CD8-positive, alpha-beta memory T cell (primary cell): ENCODE measurements at places on chromosomes 6 and 20.

- no peak for DNase-seq
Measured at GRCh38 chr6:147037881-147038280, 166.3 kb upstream of the STXBP5 start.

- no peak for DNase-seq
Measured at GRCh38 chr6:167208819-167209576, 51.2 kb upstream of the GPR31 start.

GRCh38 chr6:136411025-136411325, 121.3 kb upstream of the BCLAF1 start:
- DNase-seq = no peak

- no peak for DNase-seq
Measured at GRCh38 chr6:32082478-32082877, 26.7 kb downstream of the TNXB start.

DNA sequence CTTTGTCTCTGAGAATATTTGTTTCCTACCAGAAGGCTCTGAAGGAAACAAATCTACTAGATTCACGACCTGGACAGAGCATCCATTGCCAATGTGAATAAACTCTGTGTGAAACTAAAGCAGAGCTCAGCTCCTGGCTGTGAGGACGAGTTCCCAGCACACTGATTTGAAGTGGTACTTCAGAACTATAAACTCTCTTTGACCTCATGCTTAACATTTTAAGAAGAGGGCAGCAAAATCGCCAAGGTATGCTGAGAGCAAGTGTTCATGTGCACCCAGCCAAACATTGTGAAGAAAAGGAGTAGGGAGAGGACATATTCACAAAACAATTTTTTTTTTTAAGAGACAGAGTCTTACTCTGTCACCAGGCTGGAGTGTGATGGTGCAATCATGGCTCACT, 33.7 kb upstream of the ZNF133 start:
- no peak for DNase-seq

- DNase-seq = no peak
Measured at GRCh38 chr20:7596541-7596940, 343.7 kb downstream of the HAO1 start.

DNA sequence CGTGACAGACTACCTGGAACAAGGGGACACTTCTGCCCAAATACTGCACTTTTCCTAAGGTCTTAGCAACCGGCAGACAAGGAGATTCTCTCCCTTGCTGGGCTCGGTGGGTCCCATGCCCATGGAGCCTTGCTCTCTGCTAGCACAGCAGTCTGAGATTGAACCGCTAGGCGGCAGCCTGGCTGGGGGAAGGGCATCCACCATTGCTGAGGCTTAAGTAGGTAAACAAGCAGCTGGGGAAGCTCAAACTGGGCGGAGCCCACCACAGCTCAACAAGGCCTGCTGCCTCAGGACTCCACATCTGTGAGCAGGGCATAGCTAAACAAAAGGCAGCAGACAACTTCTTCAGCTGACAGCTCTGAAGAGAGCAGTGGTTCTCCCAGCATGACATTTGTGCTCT, 87.8 kb upstream of the ASCC3 start:
- DNase-seq = no peak

GRCh38 chr20:13341737-13342393, 120.8 kb downstream of the ISM1 start:
- DNase-seq = no peak

DNA sequence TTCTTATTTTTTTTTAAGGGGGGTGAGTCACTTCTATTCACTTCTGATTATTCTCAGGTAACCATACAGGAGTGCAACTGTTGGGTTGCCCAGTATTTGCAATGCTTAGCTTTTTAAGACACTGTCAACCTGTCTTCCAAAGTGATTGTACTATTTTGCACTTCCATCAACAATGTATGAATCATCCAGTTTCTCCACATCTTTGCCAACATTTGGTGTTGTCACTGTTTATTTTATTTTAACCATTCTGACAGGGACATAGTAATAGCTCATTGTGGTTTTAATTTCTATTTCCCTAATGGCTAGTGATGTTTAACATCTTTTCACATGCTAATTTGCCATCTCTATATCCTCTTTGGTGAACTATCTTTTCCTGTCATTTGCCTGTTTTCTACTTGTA, 1.4 kb upstream of the SLC13A3 start:
- DNase-seq = no peak

GRCh38 chr20:62664019-62664971, 22.0 kb downstream of the SLCO4A1 start:
- no peak for DNase-seq

DNA sequence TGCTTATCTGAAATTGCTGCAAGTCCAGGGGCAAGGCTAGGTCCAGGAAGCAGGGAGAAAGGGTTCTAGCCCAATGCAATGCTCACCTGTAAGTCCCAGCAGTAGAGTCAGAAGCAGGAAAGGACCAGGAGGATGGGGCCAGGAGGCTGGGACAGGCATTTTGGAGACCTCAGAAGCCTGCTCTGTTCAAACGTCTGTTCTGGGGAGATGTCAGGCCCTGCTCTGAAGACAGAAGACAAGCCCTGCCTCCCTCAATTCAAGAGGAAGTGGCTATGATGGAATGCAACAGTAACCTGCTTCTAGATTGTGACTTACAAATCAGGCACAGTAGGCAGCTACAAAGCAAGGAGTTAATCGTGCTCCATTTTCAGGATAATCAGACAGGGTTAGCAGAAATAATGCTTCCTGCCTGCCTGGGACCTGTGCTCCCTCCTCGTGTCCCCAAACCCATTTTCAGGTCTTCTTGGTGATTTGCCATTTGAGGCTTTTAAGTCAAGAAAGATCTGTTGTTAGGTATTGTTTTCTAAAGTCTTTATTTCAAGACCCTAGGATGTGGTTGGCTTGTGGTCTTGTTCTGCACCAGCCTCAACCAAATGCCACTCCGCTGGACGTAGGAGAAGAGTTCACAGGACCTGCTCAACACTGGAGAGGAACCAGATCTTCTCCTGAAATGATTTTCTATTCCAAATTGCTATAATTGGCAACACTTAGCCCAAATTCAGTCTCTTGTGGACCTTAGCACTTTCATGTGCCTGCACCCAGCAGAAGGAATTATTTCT, at the start of gene SIRPG:
TSS of gene SIRPG (minus strand) at position 224 of the 779 bp plus-strand sequence. CDS start at position 159, 65 bp downstream.
- no peak for DNase-seq

DNA sequence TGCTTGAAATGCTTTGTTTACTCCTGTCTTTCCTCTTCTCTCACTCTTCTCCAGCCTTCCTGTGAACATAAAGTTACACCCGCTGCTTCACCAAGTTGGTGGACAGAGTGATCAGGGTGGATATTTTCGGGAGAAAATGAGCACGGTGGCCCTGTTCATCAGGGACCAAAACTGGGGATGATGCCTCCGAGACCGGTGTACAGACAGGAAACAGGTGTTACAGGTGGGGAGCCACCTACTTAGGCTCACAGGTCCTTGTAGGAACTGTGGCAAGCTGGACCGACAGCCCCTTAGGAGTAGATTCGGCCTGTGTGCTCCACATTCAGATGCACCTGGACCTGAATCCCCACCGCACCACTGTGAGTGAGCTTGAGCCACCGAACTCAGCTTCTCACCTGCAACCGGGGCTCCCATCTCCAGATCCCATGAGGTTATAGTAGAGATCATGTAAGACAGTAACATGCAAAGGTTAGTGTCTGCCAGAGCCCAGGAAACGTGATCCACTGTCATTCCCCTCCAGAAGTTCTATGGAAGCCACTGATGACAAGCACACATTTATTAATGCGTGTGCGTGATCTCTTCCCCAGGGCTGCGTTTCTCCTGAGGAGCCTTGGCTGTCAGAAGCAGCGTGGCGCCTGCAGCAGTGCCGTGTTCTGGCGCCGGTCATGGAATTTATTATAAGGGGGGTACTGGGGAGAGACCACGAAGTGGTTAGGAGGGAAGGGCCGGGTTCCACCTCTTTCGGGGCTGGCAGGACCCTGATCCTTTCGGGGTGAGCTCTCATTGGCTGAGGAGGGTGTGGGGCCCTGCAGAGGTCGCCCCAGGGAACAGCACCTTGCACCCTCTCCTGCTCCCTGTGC, 94.2 kb downstream of the ERMARD start:
- DNase-seq = no peak

GRCh38 chr6:31272836-31273626, 1.1 kb upstream of the HLA-C start:
- DNase-seq = no peak

- DNase-seq = no peak
Measured at GRCh38 chr20:37925265-37926165, 22.6 kb downstream of the VSTM2L start.

- no peak for DNase-seq
Measured at GRCh38 chr6:138161088-138161337, 726 bp upstream of the ARFGEF3 start.

DNA sequence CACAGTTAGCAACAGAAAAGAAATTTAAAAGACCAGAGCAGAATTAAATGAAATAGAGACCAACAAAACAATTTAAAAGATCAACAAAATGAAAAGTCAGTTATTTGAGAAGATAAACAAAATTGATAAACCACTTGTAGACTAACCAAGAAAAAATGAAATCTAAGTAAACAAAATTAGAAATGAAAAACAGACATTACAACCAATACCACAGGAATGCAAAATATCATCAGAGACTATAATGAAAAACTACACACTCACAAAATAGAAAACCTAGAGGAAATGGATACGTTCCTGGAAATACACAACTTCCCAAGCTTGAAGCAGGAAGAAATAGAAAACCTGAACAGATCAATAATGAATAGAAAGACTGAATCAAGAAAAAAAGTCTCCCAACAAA, 97.8 kb downstream of the WDR27 start:
- no peak for DNase-seq

GRCh38 chr6:109998159-109998785, 20.2 kb downstream of the GPR6 start:
- no peak for DNase-seq

DNA sequence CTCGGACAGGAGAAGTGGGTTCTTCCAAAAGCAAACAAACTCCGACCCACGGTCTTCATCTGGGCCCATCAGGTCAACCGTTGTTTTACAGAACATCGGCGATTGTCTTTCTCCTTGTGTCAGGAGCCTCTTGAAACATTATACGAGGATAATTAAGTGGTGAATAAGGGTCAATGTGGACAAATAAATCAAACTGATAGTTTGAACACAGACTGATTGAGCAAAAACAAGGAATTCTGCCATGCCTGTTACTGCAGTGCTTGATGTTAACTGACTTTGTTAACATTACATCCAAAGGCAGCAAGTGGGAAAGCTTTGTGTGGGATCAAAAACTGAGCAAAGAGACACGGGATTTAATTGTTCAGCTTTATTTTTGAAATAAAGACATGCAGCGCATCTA, 101.1 kb upstream of the IFNGR1 start:
- DNase-seq = no peak

- DNase-seq = no peak
Measured at GRCh38 chr6:3882431-3882830, 33.3 kb downstream of the FAM50B start.

GRCh38 chr20:51378171-51378928, 164.2 kb downstream of the NFATC2 start:
- DNase-seq = no peak

DNA sequence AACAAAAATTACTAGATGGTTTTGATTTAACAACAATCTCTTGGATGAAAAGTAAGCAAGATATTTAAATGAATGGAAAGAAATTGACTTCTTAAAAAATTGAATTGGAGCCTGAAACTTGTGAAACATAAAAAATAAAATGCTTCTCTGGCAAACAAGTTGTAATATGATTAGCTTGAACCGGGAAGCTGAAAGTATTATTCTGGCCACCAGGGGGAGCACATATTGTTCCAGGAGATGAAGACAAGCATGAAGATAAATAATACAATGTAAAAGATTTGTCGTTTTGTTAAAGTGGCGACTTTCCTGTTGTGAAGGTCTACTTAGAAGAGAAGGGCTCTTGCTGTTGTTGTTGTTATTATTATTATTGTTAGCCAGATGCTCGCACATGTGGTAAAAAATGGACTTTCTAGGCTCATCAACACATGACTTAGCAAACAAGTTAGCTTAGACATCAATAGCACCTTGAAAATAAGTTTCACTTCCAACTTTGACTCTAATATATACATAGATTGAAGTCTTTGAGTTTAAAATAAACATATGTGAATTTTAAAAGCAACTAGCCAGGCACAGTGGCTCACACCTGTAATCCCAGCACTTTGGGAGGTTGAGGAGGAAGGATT, 14.2 kb downstream of the PAX1 start:
- DNase-seq = no peak

DNA sequence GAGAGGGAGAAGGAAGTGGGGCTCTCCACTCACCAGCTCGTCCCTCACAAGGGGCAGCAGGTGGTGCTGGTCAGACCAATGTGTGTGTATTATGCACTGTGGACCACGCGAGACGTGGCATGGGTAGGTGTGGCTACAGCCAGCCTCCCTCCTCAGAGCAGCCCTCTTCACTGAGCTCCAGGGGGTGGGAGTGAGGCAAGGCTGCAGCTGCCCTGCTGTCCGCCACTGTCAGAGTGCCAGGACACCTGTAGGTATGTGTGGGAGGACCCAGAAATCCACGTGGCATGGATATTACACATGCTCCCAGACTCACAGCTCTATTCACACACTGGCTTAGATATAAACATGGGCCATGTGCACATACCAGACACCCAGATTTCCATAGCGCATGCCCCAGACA, 90.3 kb downstream of the VEGFA start:
- DNase-seq = no peak

- DNase-seq = no peak
Measured at GRCh38 chr6:69064226-69064625, 429.1 kb downstream of the ADGRB3 start.

DNA sequence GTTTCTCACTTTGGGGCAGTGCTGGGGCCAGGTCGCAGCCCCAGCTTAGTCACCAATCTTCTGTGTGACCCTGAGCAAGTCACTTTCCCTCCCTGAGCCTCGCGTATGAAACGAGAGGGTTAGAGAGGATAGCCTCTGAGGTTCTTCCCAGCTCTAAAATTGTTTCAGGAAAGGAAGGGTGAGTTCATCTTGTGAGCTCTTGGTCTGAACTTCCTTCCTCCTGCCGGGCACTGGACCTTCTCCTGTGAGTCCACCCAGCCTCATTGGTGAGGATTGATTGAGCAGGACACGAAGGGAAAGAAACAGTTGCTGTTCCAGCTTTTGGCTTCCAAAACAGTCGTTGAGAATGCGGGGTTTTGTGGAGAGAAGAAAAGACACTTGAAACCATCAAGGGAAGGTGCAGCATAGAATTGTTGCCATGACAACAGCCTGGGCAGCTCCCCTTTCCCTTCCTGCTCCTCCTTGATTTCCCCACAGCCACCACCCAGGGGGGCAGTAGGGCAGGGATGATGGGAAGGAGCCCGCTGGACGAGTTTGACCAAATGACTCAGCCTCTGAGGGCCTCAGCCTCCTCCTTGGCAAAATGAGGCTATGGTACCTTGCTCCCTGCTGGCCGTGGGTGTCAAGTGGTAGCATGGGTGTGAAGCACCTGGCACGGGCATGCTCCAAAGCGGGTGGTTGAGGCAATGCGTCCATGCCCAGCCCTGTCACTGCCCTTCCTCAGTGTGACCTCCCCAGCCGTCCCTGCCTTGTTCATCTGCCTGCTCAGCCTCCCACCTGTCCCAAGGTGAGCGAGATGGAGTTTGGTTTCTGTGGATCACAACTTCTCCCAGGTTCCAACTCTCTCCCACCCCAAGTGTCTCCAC, 107.8 kb downstream of the CDC5L start:
- DNase-seq = no peak

- no peak for DNase-seq
Measured at GRCh38 chr6:15366003-15366535, 120.2 kb downstream of the JARID2 start.
